ENCODE measurements at places on chromosomes 7 and 10. TPM values are rescaled to one million over a fixed set of nuclear protein-coding genes. Genes with fewer than 3 reads are reported as not detected.

Gene LEP
- total RNA-seq: not detected

Gene FAM237B
- not detected for total RNA-seq

Gene CYP3A7
- 0.06 TPM for total RNA-seq

Gene ATP5F1C
- total RNA-seq: 346 TPM

Gene AP5Z1
- total RNA-seq: 42.2 TPM

Gene GRID2IP
- total RNA-seq: not detected

Gene ANKRD26
- total RNA-seq: 2.1 TPM

Gene OR9A2
- not detected for total RNA-seq

Gene CDHR3
- 5.0 TPM for total RNA-seq

Gene LRGUK
- 0.35 TPM for total RNA-seq
